ENCODE measurements at places on chromosomes 11 and 22.

- no peak for DNase-seq
Observed at GRCh38 chr11:15884777-15885540, 471.4 kb downstream of the SOX6 start.

GRCh38 chr11:130624971-130625544 is 176.6 kb downstream of the ADAMTS15 start:
- DNase-seq: no peak

- no peak for DNase-seq
Observed at GRCh38 chr22:16699326-16699725, 106.7 kb upstream of the CCT8L2 start.

- DNase-seq: no peak
Observed at GRCh38 chr11:130829920-130830511, 86.3 kb downstream of the SNX19 start.

DNA sequence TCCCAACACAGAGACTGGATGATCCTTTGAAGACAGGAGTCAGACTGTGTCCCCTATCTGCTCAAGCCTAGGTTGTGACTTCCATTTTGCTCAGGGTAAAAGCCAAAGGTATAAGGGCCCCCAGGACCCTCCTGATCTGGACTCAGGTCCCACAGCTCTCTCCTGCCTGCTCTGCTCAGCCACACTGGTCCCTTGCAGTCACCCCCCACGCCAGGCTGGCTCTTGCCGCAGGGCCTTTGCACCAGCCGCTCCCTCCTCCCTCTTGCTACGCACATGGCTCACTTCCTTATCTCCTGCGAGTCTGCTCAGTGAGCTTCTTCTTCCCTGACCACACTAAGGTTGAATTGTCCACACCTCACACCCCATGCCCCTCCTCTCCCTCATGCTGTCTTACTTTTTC is 28.4 kb upstream of the CACNG2 start:
- no peak for DNase-seq

DNA sequence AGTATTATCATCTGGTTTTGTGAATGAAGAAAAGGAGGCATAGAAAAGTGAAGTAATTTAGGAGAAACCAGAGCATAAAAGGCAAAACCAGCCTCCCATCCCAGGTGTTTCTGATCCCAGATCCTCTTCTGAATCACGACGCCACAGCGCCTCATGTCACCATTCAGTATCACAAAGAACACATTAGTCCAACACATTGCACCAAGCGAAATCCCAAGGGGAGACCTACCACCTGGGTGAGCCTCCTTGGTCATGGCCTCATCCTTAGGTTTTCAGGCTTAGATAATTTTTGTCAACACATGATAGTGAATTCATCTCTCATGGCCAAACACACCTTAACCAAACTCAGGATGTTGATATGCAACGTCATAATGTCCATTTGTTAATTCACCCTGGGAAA is 181.5 kb upstream of the SORL1-AS1 start:
- no peak for DNase-seq

- DNase-seq: no peak
Observed at GRCh38 chr11:45168366-45169130, 22.1 kb downstream of the PRDM11 start.

- DNase-seq: no peak
Observed at GRCh38 chr11:60870733-60871377, 3.5 kb downstream of the ZP1 start.

DNA sequence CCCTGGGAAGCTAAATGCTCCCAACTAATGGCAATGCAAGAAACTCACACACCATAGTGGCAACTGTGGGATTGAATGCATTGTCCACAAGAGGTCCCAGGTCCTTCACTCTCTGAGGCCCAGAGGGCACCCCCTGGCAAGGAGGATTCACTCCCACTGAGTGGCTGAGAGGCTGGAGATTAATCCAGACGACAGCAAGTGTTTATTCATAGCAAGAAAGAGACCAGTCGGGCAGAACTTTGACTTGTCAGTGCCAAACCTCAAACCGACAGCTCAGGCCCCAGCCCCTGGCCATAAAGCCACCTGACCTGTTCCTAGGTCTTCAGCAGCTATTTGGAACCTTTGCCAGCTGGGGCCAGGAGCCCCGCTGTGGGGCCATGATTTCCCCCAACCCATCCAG is 54.5 kb upstream of the MPEG1 start:
- DNase-seq: no peak

DNA sequence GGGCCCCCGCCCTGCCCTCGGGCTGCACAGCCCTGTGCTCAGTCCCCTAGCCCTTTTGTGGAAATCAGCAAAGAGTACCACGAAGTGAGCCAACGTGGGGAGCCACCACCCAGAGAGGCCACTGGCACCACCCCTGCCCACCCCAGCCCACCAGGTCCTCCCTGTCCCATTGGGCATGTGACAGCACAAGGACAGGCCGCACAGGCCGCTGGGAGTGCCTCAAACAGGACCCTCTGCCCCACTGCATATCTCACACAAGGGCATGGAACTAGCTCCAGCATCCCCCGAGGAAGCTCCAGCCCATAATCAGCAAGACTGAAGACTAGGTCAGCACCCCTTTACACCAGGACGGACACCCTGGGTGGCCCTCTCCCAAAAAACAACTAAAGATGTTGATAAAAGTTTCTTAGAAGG is 29.7 kb downstream of the GNB1L start:
- DNase-seq: no peak

DNA sequence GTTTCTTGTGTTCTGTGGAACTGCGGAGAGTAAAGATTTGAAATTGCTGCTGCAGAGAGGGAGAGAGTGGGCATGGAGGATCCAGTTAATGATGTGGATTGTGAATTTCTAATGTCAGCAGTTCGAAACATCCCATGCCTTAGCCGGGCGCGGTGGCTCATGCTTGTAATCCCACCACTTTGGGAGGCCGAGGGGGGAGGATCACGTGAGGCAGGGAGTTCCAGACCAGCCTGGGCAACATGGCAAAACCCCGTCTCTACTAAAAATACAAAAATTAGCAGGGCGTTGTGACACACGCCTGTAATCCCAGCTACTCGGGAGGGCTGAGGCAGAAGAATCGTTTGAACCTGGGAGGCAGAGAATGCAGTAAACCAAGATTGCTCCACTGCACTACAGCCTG is 1.1 kb upstream of the CAVIN3 start:
- DNase-seq: no peak

Measured in stimulated activated CD4-positive, alpha-beta T cell treated with anti-CD3 and anti-CD28 coated beads, TNF-alpha, amount 100 ng/mL, for 1 hour (primary cell).